ENCODE measurements at places on chromosomes 7 and 10.

DNA sequence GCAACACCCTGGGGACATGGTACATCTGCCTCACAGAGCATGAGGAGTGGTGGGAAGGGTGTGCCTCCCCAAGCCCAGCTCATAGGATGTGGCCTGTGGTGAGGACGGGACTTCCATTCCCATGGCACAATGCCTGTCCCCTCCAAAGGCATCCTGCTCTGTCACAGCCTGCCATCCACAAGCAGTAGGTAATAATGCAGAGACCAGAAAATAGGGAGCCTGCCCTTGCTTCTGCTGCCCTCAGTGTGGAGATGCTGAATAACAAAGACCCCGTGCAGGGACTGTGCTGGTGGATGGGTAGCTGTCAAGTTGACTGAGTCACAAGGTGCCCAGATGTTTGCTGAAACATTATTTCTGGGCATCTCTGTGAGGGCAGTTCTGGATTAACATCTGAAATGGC, 199.9 kb upstream of the GRB10 start:
- DNase-seq, result no peak

DNA sequence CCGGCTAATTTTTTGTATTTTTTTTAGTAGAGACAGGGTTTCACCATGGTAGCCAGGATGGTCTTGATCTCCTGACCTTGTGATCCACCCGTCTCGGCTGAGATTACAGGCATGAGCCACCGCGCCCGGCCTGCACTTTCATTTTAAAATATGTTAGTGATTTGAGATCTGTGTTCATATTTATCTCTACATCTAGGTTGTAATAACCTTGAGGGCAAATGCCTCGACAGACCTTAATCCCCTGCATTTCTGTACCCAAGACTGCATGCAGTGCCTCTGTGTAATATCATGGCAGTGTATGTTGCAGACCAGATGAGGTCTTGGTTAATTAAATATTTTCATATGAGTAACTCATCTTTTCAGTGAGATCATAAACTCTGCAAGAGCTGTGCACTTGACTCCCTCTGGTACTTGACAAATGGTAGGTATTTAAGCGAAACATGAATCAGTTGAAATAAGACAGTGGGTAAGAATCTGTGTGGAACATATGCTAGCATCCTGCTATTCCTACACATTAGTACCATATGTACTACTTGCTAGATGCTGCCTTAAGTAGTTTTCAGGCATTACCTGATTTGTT, 673.9 kb upstream of the ANKRD30A start:
- no peak for DNase-seq

DNA sequence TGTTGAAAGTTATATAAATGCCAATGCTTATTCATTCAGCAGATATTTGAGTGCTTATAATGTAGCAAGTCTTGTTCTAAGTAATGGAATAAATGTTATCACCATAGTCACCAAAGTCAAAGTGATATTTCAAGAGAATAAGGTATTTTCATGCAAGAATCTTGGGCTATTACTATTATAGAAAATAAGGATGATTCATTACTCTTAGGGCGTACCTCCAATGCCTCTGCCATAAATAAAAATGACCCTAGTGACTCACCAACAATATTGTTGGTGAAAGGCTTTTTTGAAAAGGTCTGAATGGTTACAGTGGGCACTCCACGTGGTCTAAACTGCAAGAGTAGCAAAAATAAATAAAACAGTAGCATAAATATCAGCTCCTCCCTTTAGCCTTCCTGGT, 68.4 kb downstream of the RALA start:
- no peak for DNase-seq

- DNase-seq, result no peak
Observed at GRCh38 chr7:28986765-28987110, 28.6 kb upstream of the TRIL start.

GRCh38 chr10:3110782-3111620, 43.7 kb downstream of the PFKP start:
- DNase-seq, result no peak

- no peak for DNase-seq
Observed at GRCh38 chr10:13528875-13529713, at the start of gene BEND7. TSS of gene BEND7 (minus strand) at chr10:13529014. CDS start at chr10:13528533, 481 bp downstream.

- no peak for DNase-seq
Observed at GRCh38 chr10:31679936-31680335, 248.7 kb downstream of the ARHGAP12 start.

- DNase-seq, result no peak
Observed at GRCh38 chr7:17060051-17060450, 178.3 kb upstream of the AGR3 start.

- DNase-seq, result peak; percentile 98
Observed at GRCh38 chr10:79322616-79323543, 24.4 kb upstream of the PPIF start.
